ENCODE measurements at places on chromosomes 3 and 15.

DNA sequence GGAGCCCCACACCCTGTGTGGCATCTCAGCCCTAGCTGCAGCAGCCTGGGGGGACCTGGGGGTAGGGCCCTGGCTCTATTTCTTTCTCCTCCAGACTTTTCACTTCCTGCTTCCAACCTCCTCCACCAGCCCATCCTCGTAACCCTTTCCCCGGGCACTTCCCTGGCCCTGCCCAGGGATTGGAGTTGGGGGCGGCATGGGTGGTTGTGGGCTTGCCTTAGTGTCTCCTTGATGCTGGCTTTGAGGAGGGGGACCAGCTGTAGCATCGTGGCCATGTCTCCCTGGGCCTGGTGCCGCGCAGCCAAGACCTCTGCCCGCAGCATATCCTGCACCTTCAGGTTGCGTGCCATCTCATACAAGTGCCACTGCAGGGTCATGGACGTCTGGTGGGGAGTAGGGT is 28.1 kb downstream of the CYP11A1 start:
- no peak for DNase-seq

DNA sequence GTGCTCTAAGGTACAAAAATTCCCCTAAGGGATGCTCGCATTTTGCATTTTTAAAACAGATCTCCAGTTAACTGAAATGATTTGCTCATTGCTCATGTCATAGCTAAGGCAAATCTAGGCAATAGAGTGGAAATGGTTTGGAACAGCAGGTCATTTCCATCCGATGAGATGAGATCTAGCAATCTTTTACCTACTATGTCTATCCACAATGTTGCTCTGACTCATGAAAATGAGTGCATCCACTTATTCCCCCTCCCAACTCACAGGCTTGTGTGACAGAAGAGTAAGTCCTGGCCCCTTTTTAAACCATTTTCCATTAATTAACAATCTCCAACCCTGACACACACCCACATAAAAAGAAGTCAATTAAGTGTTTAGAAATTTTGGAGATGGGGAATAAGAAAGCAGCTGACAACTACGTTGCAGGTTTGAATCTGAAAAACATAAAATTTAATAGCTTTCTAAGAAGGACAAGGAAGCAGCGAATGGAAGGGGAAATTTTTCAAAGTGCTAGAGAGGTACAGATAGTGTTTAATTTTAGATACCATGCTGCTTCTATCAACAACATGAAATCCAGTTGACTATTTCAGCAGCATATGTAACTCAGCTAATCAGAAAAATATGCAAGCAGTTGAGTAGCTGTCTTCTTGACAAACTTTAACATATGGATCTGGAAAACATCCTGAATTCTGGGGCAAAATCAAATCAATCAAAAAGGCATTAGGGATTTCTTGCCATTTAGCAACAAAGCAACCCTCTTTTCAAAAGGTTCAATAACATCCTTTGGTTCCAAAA is 112.0 kb downstream of the TMCO5A start:
- no peak for DNase-seq

DNA sequence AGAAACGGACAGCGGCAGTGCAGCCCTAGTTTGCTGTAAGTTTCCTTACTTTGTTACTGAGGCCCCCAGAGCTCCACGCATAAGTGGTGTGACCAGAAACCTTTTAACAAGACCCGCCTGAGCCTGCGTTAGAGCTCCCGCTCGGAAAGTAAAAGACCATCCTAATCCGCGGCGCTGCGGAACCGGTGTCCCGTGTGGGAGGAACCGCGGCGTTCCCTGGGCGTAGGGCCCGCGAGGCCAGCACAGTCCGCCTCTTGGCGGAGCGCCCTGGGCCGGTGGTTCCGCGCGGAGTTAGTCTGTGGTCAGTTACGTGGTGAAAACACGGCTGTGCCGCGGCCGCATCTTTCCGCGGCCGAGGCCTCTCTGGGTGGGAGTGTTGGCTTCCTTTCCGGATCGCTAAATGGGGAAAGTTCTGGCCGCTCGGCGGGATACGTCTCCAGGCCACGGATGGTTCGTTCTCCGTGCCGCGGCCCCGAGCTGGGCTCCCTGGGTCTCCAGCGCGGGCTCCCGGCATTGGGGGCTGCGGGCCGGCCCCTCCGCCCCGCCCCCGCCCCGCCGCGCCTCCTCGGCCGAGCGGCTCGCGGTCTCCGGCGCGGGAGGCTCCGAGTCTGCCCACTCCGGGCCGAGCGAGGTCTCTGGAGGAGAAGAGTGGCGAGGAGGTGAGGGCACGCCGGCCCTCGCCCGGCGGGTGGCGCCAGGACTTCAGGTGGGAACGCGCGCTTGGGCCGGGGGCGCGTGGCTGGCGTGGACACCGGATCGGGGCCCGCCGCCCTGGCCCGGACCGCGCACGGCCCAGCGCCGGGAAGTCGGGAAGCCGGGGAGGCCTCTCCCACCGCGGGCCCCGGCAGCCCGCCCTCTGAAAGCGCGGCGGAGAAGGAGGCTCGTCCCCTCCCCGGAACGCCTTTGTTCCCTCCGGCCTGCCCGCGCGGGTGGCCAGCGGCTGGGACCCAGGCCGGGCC is 754 bp downstream of the B3GNT5 start:
- peak; percentile 31 for DNase-seq

DNA sequence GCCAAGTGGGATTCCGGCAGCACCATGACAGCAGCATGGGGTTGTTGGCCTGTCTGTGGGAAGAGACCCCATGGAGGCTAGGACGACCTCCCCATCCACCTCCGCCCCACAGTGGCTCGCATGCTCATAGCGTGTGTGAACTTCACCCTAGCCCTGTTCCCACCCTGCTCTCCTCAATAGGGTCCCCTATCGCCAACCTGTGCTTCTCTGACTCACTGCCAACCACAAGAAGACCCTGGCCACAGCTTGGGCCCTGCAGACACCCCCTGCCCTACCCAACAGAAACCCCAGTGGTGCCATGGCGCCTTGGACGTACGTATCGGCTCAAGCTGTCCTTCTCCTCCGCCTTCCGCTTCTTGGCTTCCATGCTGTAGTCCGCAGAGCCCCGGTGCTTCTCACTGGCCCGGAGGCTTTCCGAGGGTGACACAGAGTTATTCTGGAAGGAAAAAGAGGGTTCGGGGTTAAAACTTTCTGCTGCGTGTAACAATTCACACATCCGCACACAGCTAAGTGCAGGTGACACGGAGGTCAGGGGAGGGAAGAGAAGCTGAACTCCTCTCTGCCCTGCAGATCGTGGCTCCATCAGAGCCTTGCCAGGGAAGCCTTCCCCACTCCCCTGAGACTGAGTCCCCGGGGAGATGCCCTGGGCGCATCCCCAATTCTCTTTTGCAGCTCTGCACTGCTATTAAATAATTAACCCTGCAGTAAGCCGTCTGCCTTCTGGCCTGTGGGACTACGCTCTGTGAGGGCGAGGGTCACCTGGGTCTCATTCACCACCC is 37.3 kb downstream of the TLE3 start:
- no peak for DNase-seq

Measured in 8988T (cell line).